ENCODE measurements at places on chromosomes 3 and 15.

GRCh38 chr15:74173380-74174218, at the start of gene ISLR:
Gene ISLR (plus strand): TSS chr15:74173710. CDS start chr15:74174859, 1,149 bp downstream.
- DNase-seq, result no peak

DNA sequence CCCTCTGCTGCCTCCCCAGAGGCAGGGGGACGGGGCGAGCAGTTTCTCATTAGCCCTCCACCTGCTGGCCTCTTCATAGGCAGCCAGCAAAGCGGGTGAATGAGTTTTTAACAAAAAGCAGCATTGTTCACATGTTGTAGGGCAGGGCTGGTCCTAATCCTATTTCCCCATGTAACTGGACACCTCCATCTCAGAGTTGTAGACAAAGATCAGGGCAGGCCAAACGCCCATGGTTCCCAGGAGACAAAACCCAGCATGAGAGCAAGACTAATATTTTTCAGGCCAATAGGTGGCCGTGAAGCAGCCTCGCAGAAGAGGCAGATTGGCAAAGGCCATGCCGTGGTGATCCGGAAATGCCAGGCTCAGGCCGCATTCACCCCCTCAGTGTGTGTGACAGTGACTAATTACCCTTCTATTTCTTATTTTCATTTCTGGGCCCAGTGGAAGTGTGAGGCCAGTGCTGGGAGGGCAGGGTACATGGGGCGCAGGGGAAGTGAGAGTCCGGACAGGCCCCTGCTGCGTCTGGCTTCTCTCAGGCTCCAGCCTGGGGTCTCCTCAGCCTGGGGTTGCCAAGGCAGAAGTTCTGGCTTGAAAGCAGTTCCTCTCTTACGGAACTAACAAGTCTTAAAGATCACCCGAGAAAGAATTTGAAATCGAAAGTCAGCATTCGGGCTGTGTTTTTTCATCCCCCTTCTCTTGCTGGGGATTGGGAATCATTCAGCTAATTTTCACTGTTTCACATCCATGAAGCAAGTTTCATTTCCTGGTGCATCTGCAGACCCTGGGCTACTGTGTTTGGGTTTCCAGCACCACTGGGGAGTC, 64.8 kb downstream of the BOC start:
- no peak for DNase-seq

DNA sequence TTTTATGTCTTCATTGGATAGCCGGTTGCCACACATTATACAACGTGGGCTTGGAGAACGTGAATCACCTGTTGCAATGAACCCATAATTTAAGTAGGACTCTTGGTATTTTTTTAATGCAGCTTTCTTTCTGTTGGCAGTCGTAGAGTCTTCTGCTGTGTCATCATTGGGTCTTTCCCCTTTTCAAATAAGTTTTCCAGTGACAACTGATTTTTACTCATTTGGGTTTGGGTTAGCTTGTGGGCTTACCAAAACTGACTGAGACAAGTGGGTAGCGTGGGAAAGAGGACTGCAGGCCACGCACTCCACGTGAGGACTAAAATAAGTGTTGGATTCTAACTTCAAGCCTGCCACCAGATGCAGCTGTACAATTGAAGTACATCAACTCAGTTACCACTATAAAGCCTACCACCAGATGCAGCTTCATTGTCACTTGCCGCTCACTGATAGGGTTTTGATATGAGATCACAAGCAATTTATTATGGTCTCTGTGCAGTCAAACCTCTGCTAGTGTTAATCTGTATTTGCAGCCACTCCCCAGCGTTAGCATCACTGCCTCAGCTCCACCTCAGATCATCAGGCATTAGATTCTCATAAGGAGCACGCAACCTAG, 6.4 kb upstream of the CAPN7 start:
- DNase-seq, result no peak

DNA sequence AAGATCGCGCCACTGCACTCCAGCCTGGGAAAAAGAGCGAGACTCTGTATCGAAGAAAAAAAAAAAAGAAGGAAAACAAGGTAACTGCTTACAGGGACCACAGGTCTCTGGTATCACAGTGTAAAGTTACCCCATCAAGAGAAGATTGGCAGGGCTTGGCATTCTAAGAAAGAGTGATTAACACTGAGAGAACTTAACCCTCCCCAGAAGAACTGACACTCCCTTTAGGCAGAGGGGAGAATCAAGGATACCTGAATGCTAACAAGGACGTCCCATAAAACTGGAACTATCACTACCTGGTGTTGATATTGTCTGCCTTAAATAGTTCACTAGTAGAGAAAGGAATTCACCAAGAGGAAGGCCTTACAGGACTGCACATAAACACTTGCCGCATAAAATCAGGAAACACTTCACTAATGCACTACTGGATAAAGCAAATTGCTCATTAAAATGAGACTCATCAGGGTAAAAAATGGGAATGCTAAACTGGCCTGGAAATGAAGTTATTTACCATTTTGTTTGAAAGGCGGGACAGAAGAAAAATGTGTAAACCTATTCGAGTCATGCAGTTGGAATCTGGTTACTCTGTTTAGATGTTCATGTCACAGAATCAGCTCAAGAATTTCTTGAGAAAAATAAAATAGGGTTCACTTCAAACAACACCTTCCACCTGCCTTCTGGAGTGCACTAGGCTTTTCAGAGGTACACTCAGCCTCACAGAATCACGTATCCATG, 121.6 kb downstream of the FOXP1 start:
- DNase-seq, result no peak

- no peak for DNase-seq
These were observed 112.1 kb downstream of the GOLIM4 start for GRCh38 chr3:167983583-167983982.

GRCh38 chr3:155342344-155342743, 48.9 kb upstream of the STRIT1 start:
- no peak for DNase-seq

DNA sequence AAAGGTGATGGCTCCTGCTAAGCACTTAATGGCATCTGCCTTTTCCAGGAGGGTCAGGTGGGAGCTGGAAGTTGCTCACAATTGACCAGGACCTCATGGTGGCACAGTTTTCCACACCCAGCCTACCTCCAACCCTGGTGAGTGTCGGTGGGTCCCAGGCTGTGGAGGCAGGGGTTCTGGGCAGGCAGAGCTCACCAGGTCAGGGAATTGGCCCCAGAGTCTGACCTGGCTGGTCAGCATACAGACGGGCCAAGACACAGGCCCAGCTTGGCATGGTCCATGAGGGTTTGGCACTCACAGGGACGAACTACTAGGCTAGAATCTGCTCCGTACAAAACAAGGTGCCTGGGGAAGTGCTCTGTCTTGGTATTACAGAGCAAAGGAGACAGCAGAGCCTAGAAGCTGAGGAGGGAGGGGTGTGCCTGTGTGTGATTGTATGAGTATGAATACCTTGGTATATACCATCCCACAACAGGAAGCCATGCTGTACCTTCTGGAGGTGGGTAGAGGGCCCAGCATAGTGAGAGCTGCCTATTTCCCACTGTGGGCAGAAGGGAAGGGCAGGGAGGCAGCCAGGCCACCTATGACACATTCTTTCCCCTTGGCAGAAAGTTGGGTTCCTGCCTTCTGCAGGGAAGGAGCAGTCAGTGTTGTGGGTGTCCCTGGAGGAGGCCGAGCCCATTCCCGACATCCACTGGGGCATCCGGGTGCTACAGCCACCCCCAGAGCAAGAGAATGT, 6.5 kb downstream of the APEH start:
- DNase-seq, result no peak

GRCh38 chr15:27179789-27180188, 208.8 kb downstream of the GABRG3 start:
- no peak for DNase-seq

All from stimulated activated CD4-positive, alpha-beta T cell treated with anti-CD3 and anti-CD28 coated beads, Interleukin-15, amount 100 ng/mL, for 24 hours (primary cell).